Hematopoietic multipotent progenitor cell (in vitro differentiated cells): ENCODE measurements at places on chromosomes 3 and 15.

GRCh38 chr3:196624067-196624790 is 15.3 kb upstream of the NRROS start:
- peak; percentile 88 for DNase-seq

DNA sequence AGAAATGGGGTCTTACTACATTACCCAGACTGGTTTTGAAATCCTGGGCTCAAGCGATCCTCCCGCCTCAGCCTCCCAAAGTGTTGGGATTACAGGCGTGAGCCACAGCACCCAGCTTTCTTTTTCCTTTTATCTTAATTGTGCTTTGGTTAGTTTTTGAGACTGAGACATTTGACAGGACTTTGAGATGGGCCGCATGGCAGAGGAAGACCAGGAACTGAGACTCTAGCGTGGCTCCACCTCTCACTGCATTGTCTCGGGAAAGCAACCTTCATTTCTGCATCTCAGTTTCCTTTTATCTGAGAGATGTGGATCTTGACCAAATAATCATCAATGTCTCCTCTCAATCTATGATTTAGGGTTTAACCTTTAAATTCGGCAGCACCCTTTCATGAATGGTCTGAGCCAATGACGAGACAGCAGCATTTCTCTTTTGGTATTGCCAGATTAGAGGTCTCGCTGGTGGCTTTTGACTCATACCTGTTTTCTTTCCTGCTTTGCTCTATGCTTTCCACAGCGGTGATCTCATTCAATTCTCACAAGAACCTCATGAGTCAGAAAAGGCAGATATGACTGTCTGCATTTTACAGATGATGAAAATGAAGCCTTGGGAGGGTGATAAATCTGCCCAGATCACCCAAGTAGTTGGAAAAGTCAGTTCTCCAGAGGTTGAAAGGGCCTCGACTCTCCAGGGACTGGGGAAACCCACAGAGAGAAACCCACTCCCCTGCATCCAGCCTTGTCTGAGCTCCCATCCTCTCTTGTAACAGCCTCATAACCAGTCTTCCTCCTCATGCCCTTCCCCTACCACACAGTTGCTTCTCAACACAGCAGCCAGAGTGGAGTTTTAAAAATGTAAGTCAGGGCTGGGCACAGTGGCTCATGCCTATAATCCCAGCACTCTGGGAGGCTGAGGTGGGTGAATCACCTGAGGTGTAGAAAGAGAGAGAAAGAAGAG is 84.8 kb upstream of the FOXB1 start:
- DNase-seq, result no peak

DNA sequence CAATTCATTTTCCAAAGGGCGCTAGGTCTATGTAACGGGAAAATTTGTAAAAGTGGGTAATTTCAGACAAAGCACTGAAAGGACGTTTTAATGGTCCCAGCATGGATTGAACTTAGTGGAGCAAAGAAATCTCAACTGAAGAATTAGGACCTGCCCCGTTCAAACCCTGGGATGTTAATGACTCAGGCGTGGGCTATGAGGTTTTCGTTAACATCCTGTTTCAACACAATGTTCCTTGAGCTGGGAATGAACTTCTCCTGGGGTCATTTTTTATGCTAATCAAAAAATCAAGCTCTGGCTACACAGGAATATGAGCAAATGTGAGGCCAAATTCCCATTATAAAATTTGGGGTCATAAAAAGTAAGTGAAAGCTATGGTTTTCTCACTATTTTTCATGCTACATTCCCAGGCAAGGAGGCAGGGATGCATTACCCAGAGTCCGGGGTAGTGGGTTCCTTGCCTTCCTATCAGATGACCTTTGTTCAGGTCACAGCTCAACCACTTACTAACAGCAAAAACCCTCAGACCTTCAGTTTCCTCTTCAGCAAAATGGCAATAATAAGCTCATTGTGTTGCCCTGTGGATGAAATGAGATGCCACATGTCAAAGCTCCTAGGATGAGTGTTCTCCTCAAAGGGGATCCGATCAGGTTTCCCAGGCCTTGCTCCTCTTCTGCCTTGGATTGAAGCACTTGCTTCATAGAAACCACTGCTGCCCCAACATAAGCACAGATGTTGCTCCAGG is 271.4 kb downstream of the ARRDC4 start:
- no peak for DNase-seq

DNA sequence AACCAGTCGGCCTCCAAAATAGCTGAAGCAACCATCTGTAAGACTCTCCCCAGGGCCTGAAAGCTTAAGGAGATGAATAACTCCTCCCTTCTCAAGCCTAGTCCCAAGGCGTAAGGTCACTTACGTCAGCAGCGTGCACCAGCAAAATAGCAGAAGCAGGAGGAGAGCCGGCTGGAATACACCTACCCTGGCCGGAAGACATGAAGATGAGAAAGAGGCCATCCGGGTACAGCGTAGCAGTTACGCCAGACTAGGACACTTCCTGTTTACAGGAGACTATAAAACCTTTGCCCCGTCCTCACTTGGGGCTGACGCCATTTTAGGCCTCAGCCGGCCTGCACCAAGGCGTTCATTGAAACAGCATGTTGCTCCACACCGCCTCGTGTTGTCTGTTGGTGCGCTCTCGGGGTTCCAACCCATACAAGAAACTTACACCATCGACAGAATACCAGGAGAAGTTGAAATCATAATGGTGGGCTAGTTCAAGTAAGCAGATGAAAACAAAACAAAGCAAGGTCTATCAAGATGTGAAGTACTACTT is 2.5 kb downstream of the CFAP92 start:
- no peak for DNase-seq

DNA sequence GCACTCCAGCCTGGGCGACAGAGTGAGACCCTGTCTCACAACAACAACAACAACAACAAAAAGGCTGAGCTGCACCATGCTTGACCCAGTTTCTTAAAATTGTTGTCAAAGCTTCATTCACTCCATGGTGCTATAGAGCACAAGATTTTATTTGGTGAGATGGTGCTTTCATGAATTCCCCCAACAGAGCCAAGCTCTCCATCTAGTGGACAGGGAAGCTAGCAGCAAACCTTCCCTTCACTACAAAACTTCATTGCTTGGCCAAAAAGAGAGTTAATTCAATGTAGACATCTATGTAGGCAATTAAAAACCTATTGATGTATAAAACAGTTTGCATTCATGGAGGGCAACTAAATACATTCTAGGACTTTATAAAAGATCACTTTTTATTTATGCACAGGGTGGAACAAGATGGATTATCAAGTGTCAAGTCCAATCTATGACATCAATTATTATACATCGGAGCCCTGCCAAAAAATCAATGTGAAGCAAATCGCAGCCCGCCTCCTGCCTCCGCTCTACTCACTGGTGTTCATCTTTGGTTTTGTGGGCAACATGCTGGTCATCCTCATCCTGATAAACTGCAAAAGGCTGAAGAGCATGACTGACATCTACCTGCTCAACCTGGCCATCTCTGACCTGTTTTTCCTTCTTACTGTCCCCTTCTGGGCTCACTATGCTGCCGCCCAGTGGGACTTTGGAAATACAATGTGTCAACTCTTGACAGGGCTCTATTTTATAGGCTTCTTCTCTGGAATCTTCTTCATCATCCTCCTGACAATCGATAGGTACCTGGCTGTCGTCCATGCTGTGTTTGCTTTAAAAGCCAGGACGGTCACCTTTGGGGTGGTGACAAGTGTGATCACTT is 2.0 kb downstream of the CCR5 start:
- DNase-seq, result peak; percentile 78

DNA sequence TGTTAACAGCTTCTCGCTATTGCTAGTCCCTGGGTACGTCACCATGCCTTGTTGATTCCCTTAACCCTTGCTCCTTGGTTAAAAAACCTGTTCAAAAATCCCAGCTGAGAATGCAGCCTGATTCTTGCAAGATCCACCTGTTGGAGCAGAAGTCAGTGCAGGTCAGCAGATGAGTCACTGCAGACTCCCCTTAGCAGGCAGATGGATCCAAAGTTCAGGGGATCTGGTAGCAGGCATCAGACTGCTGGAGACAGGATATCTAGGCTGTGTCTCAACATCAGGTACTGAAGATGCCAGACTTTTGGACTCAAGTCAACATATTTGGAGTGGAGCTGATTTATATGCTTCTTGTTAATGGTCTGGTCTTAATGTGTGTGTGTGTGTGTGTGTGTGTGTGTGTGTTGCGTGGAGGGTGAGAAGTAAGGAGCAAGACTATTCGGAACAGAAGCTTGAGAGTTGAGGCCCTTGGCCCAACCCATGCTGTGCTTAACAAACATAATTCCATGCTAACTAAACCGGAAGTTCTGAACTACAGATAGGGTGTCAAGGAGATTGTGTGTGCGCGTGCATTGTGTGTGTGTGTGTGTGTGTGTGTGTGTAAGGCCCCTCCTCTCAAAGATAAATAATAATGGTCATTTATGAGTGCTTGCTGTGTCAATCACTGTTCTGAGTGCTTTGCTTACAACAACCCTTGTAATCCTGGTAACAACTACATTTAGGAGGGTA is 1.0 kb upstream of the C3orf52 start:
- no peak for DNase-seq

DNA sequence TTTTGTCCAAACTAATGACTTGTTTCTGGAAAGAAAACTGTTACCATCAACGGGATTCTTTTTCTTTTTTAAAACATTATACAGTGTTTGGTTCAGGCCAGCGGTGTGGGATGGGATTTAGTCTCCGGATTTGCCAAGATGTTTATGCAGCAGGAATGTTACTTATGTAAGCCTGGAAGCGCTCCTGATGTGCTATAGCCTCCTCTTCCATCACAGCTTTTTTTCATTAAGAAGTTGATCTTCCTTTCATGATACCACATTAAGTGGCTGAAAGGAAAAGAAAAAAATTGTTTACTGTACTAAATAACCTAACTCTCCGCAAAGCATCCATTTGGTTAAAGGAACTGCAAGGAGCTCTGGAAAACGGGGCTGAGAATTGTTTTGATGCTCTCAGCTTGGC is 120.5 kb upstream of the ALDH1A3 start:
- no peak for DNase-seq

DNA sequence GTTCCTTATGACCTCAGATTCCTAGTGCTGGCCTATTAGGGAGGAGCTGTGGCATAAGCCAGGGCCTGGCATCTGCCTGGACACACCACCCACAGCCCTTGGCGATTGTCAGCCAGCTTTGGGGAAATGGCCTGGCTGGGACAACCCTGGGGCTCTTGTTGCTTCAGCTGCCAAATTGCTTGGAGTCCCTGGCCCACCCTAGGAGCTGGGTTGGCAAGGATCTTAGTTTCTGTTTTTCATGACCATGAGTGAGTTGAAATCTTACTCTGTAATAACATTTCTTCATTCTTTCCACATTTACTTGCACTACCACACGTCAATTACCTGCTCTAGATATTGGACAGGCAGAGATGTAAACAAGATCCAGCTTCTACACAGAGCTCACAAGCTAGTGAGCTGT is 1.9 kb upstream of the MYZAP start:
- no peak for DNase-seq

DNA sequence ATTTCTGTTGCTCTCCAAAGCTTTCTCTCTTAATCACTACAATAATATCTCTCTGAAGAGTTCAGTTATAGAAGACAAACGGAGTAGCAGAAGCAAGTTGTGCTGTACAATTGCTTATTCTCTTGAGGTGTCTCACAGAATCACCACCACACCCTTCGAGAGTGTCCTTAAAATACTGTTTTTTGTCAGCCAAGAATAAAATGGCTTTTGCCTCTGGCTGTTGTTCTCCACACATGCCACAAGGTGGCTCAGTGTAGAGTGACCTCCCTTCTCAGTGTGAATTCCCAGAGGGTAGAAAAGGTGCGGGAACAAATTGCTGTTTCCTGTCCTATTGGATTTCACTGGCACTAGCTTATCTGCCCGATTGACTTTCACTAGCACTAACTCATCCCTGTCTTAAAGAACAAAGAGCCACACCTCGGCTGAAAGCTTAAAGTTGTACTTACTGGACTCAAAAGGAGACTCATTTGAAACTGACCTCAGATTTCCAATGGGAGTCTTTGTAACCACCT is 134.2 kb upstream of the SATB1 start:
- peak; percentile 18 for DNase-seq

GRCh38 chr3:87495938-87496337 is 219.6 kb upstream of the POU1F1 start:
- no peak for DNase-seq

GRCh38 chr3:142337994-142338393 is 109.8 kb downstream of the XRN1 start:
- peak; percentile 17 for DNase-seq

- no peak for DNase-seq
Observed at GRCh38 chr15:80977627-80978036, 12.0 kb downstream of the MESD start.

DNA sequence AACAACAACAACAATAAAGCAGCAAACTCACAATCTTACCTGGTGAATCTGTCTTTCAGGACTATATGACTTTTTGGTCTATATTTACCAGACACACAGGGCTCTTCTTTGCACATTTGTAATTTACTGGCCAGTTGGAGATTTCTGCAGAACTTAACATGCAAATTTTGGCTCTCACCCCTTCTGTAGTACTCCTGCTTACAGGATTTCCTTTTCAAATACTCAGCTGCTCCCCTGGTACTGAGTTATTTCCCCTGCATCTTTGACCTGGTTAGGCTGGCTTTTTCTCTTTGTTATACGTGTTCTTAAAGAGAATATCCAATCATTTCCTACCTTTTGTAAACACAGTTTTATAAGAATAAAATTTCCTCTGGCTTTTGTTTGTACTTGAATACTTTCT is 228.0 kb downstream of the MBNL1 start:
- DNase-seq, result no peak

- DNase-seq, result no peak
Observed at GRCh38 chr3:155727836-155728235, 17.0 kb downstream of the PLCH1 start.

- DNase-seq, result no peak
Observed at GRCh38 chr3:36488077-36488789, 107.9 kb downstream of the STAC start.

- peak; percentile 38 for DNase-seq
Observed at GRCh38 chr15:54789376-54789775, 407.4 kb downstream of the RSL24D1 start.

GRCh38 chr3:175477651-175478224 is 618.6 kb downstream of the NAALADL2 start:
- no peak for DNase-seq

DNA sequence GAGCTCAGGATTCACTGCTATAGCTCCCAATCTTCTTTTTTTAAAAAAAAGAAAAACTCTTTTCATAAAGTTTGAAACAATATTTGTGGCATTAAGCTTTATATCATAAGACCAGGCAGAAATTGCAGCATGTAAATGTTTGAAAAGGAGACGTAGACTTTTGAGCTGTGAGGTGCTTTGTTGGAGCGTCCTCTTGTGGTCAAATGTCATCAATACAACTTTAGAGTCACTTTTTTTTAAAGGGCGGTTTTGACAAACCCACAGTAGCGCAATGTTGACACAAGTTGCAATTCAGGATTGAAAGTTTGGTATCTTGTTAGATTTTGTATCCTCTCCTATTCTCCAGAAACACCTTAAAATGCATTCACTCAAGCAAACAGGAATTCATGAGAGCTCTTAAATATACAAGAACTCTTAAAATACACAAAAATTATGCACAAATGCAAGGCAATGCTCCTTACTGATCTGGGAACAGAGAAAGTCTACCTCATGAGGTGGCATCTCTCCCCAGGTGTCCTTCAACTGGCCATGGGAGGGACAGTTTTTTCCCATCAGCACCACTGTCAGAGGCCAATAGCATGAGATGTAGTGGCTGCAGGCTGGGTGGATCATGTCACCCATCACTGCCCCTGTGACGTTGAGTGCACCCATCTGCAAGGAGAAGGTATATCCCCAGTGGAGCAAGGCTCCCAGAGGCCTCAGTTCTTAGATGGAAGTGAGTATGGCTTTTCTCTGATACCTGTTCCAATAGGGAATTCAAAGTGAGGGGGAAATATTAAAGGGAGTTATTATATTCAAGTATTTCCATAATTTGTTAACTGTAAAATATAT is 70.7 kb downstream of the ANXA2 start:
- peak; percentile 33 for DNase-seq

- no peak for DNase-seq
Observed at GRCh38 chr3:38647217-38647970, 2.1 kb downstream of the SCN5A start.
